Stimulated activated CD8-positive, alpha-beta memory T cell treated with anti-CD3 and anti-CD28 coated beads, Interleukin-4, amount 100 ng/mL, for 1 hour (primary cell): ENCODE measurements at places on chromosomes 4 and X.

GRCh38 chrX:48468693-48469691 lies 1.1 kb downstream of the SLC38A5 start:
- no peak for DNase-seq

- DNase-seq = no peak
Measured at GRCh38 chr4:145523117-145523516, 41.5 kb downstream of the SMAD1 start.

- DNase-seq = no peak
Measured at GRCh38 chrX:95893636-95894035, 791.0 kb upstream of the DIAPH2 start.

- DNase-seq = no peak
Measured at GRCh38 chr4:61750810-61751209, 550.7 kb downstream of the ADGRL3 start.

DNA sequence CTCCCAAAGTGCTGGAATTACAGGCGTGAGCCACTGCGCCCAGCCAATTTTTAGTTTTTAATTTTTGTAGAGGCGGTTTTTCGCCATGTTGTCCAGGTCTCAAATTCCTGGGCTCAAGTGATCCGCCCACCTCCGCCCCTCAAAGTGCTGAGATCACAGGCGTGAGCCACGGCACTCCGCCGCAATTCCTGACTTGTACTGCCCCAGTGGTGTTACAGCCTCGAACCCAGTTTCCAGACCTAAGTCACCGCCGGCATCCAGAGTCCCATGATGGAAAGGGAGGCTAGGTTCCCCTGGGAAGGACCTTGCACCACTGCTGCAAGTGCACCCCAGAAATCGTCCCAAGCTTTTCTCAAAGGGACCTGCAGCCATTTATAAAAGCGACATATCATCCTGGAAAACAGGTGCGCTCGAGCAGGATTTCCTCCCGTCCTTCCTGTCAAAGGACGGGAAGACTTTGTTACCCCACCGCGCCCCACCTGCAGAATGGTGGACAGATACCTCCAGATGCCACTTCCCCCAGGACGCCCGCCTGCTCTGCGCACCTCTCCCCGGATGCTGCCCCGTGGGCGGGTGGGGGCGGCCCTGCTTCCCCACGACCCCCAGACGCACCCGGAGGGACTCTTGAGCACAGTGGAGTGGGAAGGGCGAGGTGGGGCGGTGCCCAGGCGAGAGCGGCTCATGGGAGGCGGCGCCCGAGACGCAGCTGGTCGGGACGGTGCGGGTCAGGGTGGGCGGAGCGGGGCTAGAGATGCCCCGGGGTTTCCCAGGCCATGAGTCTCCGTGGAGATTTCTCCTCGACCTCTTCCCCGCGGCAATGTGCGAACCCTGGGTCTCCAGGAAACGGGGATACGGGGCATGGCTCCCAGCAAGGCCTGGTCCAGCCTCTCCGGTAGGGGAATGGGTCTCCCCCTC lies 947 bp upstream of the RPL10 start:
- DNase-seq = no peak
